AG04450 (cell line): ENCODE measurements at places on chromosomes 5 and 9.

DNA sequence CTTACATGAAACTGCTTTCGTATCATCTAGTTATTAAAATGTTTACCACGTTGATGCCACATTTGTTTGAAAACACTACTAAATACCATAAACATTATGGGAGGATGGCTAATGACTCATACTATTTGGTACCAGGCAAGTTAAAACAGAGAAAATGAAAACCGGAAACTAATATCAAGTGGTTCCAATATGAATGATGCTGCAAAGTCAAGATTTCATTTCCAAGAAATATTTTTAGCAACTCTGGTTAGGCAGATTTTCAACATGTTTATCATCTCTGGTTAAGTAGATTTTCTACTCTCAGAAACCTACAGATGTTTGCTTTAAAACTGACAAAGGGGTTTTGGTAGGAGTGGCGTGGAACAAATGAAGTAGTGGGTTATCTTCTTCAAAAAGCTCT lies 4.9 kb upstream of the F2R start:
- no peak for DNase-seq

DNA sequence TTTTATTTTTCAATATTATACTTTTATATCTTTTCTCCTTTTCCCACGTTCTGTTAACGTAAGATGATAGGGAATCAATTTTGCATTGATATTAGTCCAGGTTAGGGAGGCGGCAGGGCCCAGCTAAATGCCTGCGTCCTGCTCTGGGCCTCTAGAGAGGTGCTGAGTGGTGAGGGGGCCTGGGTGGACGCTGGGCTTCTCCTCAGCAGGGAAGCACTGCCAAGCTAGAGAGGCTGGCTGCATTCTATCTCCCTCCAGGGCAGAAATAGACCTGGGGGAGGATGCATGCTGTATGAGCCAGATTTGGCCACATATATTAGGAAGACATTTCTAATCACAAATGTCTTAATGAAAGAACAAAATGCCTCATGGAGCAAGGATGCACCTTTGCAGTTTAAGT lies 43.6 kb upstream of the NKX2-5 start:
- no peak for DNase-seq

- no peak for DNase-seq
These were observed 141.7 kb downstream of the PCSK5 start for GRCh38 chr9:76032038-76032796.

DNA sequence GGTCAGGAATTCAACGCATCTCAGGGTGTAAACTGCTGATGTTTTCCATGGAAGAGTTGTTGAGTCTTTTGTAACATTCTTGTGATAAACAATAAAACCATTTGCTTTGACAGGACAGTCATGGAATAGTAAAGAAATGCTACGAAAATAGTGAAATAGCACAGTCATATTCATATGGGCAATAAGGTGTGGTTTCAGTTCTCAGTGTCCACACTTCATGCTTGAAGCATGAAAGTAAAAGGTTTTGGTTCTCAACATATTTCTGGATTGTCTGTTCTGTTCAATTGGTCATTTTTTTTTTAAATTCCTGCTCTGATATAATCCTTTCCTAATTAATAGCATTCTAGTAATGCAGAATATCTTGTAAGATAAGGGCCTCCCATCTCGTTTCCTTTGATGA lies 467.6 kb upstream of the ZNF608 start:
- no peak for DNase-seq
